Hematopoietic multipotent progenitor cell treated with erythropoietin and hydrocortisone succinate and interleukin-3 and kit ligand, for 17 days (in vitro differentiated cells): ENCODE measurements at places on chromosomes 7 and 10.

DNA sequence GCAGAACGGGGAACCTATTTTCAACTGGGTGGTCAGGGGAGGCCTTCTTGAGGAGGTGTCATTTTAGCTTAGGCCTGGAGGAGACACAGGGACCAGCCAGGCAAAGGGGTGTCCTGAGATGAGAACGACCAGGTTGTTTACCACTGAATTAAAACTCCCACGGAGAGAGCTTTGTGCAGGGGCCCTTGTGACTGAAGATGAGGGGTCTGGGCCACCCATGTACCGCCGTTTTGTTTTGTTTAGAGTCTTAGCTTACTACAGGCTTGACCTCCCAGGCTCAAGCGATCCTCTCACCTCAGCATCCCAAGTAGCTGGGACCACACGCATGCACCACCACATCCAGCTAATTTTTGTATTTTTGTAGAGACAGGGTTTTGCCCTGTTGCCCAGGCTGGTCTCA lies 80.4 kb downstream of the FAM171A1 start:
- DNase-seq, result no peak

DNA sequence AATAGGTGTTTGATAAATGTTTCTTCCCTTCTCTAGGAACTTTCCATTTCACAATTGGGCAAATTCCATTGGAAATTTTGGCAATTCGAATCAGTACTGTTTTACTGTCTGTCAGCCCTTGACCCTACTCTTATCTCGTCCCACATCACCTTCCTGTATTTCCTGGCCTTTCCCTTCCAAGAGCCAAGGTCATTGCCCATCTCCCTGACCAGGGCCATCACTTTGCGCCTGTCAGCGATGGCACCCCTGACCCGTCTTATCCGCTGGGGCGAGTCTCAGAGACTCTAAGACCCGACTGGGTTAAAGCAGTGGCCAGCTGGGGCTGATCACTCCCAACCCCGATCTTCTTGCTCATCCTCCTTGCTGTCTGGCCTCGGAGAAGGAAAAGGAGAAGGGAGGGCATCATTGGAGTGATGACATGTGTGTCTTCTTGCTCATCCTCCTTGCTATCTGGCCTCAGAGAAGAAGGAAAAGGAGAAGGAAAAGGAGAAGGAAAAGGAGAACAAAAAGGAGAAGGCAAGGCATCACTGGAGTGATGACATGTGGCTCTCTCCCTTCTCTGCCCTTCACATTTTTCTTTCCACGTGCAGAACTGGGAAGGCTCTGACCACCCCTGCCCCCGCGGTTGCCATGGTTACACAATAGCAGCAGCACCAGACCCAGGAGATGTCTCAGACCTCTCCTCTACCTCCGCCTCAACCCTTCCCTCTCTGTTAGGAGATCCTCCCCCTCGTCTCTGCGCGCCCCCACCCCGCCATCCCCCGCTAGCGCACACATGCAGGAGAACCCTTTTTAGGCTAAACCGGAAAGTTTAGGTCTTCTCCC lies 2.0 kb downstream of the SEMA3D start:
- no peak for DNase-seq

GRCh38 chr7:151570366-151570915 lies 50.7 kb upstream of the RHEB start:
- DNase-seq, result no peak

DNA sequence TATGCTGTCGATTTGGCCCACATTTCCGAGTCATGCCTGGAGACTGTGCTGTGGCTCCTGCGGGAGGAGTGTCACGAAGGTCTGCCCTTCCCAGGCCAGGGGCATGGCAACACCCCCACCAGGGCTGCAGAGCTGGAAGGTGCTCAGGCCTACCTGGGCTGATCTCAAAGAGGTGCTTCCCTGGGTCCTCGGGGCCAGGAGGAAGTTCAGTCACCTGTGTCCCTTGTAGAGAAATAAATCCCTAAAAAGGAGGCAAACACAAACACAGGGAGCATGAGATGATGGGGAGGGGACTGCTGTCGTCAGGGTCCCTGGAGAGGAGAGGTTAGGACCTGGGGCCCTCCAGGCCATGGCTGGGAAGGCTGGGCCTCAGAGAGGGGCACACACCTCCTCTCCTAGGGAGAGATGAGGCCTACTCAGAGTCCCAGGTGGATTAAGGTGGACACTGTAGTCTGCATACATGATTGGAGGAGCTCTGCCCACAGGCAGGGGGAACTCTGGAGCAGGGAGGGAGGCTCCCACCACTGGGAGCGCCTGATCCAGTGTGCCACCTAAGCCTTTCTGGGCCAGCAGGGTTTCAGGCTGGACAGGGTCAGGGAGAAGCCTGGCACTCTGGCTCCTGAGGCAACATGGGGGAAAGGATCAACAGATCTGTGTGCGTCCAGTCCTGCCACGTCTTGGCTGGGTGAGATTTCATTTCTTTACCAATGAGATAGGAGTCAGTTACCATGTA lies 49.4 kb downstream of the ARHGAP22 start:
- no peak for DNase-seq

- no peak for DNase-seq
These were observed 6.8 kb downstream of the LMBR1 start for GRCh38 chr7:156886020-156886795.

- no peak for DNase-seq
These were observed 228.7 kb upstream of the CCDC6 start for GRCh38 chr10:60135020-60135419.

GRCh38 chr10:79049931-79050895 lies 18.6 kb upstream of the ZMIZ1 start:
- peak; percentile 49 for DNase-seq

DNA sequence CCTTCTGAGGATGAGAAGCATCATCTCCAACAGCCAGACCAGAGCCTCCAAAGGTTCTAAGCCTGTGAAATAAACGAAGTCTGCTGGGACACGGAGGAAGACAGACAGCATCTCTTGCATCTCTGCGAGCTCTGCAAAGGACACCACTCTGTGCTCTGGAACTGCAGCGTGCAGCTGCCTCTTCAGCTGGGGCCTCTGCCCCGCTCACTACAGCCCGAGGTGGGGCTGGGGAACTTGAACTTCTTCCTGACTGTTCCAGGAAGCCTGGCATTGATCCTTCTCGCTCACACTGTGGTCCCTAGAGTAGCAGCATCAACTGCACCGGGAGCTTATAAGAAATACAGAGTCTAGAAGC lies 163.3 kb downstream of the USP6NL start:
- no peak for DNase-seq

DNA sequence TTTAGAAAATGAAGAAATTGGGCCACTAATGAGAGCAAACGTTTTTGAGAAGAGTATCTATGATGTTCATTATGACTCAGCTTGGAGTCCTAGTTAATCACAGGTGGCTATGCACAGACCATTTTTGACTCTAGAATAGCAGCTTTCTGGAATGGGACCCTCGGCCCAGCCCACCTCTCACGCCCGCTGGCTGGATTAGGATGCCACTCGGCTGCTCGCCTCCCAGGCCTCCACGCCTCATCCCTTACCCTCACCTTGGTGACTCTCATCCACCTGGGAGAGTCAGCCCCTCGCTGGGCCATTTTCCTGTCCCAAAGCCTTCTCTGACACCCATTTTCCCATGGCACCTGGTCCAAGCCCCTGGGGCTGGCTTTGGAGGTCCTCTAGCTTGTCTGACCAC lies 173.6 kb downstream of the ADAM12 start:
- no peak for DNase-seq

DNA sequence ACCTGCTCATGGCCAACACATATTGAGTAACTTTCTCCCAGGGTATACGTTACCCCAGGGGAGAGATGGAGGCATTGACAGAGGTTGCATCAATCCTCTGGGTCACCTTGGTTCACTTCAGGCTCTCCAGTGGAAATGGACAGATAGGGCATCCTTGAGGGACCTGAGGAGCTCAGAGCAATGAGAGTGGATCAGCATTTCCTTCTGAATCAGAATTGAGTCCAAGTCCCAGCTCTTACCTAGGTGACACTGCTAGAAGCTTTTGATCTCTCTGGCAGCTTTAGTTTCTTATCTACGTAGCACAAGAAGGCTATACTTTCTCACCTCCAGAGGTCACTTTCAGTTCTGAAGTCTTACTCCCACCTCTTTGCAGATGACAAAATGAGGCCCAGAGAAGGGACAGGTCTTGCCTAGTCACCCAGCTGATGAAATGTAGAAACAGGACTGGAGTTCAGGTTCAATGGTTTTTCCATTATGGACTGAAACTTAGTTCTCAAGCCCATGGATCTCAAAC lies 35.2 kb downstream of the PANK1 start:
- DNase-seq, result no peak

DNA sequence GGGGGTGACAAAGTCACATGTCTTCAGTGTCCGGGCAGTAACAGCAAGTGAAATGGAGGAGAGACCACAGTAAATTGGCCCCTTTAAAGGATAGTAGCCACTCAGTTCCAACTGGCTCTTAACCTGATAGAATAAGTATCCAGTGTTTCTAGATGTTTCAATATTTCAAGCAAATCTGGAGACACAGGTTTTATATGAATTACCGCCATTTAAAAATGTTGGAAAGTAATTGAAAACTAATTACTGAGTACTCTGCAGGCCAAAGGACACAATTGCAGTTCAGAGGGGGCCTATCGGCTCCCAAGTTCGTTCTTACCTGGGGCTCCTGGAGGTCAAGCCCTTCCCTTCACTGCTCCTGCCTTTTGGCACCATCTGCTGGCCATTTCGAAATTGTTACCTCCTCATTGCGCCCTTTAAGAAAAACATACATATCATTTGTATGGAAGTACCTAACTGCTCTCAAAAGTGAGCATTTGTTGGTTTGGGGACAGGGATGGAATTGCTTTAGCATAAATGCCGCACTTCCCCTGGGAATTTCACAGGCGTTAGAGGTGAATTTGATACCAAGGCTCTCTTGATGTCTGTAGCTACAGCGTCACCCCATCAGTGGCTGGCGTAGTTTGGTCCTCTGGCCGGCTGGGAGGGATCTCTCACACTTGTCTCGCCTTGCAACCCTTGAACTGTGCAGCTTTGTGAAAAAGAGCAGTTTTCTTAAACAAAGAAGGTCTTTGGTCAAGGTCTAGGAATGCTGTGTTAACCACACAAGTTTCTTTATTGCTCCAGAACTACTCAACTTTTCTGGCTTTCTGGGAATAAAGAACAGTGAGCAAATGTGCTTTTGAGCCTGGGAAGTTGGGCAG lies 220.0 kb downstream of the ARHGAP21 start:
- peak; percentile 7 for DNase-seq

DNA sequence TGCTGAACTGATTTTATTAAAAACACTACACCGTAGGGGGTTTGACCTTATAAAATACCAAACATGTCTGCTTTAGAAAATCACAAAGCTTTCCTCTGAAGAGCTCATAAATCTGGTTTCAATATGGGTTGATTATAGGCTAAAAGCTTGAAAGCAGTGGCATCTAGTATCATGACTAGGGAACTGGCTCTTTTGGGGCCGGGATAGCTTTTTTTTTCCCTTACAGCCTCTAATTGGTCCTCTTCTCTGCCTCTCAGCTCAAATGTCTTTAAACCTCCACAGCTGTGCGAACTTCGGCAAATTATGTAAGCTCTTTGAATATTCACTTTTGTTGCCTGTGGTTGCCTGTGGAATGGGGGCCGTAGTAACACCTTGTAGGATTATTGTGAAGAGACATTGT lies 8.4 kb downstream of the BAMBI start:
- no peak for DNase-seq

DNA sequence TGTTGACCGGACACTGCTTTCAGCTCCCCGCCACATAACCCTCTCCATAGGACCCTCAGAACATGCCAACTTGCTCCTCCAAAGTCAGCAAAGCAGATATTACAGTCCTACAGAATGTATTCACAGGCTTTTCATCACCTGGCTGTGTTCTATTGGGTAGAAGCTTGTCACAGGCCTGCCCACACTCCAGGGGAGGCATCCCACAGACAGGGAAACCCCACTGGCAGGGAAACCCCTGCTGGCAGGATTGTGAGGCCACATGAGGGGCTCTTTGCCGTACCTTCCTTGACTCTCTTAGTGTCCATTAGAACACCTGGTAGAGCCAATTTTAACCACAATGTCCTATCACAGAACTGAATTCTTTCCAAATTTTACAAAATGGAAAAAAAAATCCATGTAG lies 344.2 kb upstream of the MGMT start:
- no peak for DNase-seq

DNA sequence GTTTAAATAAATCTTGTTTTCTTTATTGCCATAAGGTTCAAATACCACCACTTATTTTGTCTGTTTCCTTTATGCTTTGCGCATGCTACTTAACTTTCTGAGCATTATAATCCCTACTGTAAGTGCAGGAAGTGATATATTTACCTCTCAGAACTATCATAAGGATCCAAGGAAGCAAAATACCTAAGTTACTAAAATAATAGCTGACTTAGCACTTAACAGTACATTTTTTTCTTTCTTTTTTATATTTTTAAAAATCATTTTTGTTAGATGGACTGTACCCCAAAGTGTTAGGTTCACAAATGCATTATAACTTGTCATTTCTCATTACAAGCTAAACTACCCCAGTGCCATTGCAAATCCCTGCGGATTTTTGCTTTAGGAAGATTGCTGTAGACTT lies 663.8 kb downstream of the SUGCT start:
- DNase-seq, result no peak

- no peak for DNase-seq
These were observed 150.9 kb downstream of the POLR1F start for GRCh38 chr7:19557726-19558465.

GRCh38 chr7:155795951-155796350 lies 16.3 kb downstream of the SHH start:
- DNase-seq, result no peak

DNA sequence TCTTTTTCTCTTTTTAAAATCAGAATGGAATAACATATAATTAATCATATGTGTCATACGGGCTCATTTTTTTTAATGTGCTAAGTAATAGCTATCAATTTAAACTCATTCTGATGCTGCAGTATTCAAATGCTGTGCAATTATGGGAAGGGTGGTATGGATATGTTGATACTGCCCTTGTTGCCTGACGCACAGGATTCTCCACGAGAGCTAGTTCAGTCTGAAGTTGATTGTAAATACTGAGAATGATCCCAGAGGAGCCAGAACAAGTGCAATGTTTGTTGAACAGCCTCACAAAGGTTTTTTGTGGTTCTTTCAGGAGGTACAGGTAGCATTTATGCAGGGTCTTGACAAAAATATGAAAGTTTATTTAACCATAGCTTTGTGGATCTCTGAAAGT lies 13.4 kb downstream of the NPY start:
- no peak for DNase-seq

- no peak for DNase-seq
These were observed 120.6 kb downstream of the SAMD9 start for GRCh38 chr7:92997152-92997551.

DNA sequence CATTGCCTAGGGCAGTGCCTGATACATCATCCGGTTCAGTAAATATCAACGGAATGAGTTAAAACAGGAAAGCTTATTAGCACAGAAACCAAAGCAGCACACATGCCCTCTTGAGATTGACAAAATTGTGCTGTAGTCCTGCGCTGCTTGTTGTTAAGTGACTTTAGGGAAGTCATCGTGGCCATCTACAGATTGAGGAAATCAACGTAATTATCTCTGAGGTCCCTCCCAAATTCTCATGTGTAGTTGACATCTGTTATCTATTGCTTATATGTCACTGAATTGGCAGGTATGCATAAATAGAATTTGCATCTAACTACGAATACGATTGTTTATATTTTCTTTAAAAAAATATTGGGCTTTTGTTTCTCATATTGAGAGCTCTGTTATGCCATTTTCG lies 3.5 kb upstream of the GNB2 start:
- no peak for DNase-seq

- DNase-seq, result no peak
These were observed 76.7 kb downstream of the HHEX start for GRCh38 chr10:92766451-92766850.

GRCh38 chr10:52318822-52319464 lies 4.9 kb downstream of the DKK1 start:
- no peak for DNase-seq
